ENCODE measurements at places on chromosomes 6 and 20.

DNA sequence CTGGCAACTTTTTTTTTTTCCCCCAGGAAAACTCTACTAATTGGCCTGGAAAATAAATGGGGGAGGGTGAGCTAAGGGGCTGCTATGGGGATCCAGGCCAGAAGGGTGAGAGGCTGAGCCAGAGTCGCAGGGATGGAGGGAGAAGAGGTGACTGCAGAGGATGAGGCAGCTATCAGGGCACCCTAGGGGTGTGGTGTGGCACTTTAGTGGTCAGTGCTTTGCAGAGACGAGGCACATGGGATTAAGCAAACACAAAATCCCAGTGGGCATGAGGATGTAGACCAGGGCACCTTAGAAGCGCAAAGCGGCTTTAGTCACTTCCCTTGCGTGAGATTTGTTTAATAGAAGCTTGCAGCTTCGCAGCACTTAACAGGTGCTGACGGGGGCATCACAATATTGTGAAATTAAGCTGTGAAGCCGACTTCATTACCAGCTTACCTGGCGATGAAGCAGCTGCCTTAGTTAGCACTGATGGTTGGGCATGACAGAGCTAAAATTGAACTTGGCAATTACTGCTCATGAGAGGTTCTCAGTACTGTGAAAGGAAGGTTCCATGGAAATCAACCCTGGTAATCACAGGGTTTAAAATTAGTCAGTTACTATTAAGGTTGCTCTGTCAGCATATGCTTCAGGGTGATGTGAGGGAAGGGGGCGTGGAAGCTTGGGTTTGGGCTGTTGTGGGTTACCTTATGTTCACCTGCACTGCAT is 26.0 kb downstream of the TOX2 start:
- no peak for DNase-seq

GRCh38 chr20:48691523-48691922 is 136.3 kb downstream of the PREX1 start:
- DNase-seq = no peak

DNA sequence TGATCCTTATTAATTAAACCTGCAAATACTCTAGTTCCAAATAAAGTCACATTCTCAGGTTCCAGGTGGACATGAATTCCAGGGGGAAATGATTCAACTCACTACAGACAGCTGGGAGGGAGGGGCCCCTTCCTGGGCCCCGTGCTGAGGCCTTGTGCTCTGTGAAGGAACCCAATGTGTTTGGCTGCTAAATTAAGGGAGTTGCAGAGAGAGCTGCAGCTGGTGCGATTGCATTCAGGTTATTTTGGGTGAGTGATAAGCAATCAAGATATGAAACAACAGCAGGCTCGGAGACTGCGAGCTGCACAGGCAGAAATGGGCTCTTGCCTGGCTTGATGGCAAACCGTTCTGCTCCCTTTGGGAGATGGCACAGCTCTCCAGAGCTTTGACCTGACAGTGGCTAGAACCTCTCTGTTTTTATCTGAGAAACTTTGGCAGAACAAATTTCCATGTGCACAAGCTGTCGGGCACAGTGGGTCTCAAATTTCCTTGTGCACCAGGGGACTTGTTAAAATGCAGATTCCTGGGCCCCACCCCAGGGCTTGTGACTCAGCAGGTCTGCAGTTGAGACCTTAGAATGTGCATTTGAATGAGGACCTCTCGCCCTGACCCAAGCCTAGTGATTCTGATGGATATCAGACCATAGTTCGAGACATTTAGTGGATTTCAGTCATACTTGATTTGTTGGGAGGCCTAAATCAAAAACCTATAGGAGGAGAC is 9.8 kb downstream of the MAPK13 start:
- DNase-seq = no peak

DNA sequence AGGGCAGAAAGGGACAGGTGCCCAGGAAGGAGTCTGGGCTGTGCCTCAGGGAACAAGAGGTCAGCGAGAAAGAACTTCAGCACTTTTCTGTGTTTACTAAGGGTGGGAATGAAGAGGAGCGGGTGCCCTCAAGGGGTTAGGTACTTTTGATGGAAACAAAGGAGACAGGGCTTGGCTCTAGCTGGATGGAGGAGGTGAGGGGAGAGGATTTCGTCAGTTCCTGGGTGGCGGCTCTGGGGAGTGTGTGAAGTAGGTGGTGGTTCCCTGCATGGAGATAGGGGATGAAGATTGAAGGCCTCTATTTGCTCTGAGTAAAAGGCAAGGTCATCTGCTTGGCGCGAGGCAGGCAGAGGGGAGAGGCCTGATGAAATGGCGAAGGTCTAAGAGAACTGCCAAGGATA is 40.0 kb upstream of the ANKRD60 start:
- DNase-seq = no peak

- DNase-seq = no peak
Observed at GRCh38 chr6:119313937-119314884, 35.4 kb downstream of the MAN1A1 start.

- no peak for DNase-seq
Observed at GRCh38 chr6:33903579-33903978, 99.8 kb upstream of the MLN start.

GRCh38 chr6:26351544-26351953 is 13.4 kb upstream of the BTN3A2 start:
- no peak for DNase-seq

- DNase-seq = no peak
Observed at GRCh38 chr20:25549172-25549773, 36.1 kb downstream of the NINL start.

DNA sequence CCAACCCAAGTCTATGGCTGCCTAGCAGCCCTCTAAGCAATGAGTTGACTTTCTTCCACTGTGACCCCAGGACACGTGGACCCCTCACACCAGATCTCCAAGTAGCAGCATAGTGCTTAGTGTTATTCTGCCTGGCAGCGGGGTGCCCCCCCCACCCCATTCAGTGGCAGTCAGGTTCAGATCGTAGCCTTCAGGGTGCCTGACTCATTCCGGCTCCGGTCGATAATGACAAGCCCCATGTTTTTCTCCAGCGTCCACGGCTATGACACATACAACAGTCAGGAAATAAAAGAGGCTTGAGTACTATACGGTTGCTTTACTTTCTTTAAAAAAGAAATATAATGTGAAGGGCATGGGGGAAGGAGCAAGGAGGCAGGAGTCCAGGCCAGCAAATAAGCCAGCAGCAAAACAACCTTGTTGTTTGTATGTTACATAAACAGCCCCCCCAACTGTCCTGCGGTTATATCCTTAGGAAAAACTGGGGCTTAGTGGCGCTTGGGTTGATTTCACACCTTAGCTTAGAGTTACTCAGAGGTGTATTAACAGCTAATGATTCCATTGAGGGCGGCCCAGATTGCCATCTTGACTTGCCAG is 23.1 kb downstream of the GNAS start:
- no peak for DNase-seq

- DNase-seq = no peak
Observed at GRCh38 chr6:79874531-79875134, 72.7 kb downstream of the ELOVL4 start.

DNA sequence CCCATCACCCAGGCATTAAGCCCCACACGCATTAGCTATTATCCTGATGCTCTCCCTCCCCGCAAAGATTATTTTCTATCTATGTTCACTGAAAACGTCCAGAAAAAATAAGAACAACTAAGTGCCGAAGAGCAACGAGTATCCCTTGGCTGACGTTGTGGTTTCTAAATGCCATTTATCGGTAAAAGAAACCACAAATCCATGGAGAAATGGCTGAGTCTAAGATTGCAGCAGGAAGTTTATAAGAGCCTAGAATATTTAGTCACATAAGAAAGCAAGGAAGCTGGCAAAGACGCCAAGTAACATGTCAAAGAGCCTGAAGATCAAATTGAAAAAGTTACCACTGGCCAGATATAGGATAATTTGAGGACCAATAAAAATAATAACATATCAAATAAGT is 18.1 kb upstream of the NOX3 start:
- no peak for DNase-seq

DNA sequence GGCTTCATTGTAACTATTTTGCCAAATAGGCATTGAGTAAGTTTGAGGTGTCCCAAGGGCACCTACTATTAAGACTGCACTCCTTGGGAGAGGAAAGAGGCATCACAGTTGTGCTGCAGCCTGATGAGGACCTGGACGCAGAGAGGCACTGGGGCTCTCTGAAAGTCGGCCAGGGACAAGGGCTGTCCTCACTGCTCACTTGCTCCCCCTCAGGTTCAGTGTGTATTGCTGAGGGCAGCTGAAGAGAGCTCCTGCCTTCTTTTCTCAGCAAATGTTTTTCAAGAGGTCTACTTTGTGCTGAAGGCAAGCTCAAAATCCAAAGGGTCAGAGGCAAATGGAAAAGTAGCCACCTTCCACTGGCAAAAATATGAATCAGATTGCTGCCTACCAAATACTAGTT is 331.8 kb downstream of the RIMS1 start:
- DNase-seq = no peak

- DNase-seq = no peak
Observed at GRCh38 chr20:17225851-17226409, 910 bp upstream of the PCSK2 start.

DNA sequence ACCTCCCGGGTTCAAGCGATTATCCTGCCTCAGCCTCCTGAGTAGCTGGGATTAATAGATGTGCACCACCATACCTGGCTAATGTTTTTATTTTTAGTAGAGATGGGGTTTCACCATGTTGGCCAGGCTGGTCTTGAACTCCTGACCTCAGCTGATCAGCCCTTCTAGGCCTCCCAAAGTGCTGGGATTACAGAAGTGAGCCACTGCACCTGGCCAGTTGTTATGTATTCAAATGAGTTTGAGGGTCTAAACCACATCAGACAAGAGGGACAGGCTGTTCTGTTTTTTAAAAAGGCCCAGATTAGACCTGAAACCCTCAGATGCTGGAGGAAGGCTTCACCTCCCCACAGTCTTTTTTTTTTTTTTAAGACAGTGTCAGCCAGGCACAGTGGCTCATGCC is 4.1 kb upstream of the SPAG4 start:
- DNase-seq = no peak

- DNase-seq = no peak
Observed at GRCh38 chr6:125718109-125718508, 31.3 kb upstream of the HEY2 start.

DNA sequence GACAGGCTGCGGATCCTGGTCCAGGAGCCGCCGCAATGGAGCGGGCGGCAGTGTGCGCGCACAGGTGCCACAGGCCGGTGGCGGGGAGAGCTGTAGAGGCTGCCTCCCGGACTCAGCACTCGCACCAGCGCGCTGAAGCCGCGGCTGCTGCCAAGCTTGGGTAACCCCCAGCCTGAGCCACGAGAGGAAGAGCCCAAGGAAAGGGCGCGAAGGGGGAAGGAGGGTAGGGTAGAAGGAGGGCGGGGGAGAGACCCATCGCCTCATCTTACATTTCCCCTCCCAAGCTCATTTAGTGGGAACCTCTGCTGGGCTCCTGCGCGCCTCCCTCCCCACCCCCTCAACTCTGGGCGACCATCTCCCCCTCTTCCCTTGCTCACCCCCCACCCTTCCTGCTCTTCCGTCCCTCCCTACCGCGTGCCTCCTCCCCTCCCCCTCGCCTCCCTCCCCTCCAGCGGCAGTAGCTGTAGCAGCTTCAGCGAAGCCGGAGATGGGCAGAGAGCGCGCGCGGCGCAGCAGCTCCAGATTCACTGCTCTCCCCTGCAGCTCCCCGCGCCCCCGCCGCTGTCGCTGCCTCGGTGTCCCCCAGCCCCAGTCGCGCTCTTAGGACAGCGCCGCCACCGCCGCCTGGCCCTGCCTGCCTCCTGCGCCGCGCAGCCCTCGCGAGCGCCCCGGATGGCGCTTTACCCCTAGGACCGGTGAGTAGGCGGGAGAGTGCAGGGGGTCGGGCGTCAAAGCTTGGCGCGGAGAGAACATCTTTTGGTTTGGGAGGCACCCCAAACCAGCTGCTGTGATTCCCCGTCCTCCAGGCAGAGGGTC is at the start of gene FUT9:
Gene FUT9, plus strand, starts transcription at position 457 of the 816 bp plus-strand sequence. CDS start 187,182 bp downstream, outside the sequence.
- DNase-seq = no peak

DNA sequence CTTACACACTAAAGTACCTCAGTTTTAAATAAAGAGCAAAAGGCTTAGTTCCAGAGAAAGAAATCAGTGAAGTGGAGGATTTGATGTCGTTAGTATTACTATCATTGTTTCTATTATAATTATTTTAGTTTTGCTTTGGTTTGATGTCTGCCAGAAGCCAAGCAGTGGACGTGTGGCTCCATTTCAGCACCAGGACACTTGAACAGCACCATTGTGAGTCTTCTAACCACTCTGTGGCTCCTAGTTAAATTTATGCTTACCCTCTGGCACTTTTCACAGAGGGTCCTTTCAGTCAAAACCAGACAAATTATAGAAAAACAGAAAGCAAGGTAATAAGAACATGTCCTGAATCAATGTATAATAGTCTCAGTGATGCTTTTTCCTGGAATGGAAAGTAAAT is 3.4 kb downstream of the COL9A1 start:
- DNase-seq = no peak

DNA sequence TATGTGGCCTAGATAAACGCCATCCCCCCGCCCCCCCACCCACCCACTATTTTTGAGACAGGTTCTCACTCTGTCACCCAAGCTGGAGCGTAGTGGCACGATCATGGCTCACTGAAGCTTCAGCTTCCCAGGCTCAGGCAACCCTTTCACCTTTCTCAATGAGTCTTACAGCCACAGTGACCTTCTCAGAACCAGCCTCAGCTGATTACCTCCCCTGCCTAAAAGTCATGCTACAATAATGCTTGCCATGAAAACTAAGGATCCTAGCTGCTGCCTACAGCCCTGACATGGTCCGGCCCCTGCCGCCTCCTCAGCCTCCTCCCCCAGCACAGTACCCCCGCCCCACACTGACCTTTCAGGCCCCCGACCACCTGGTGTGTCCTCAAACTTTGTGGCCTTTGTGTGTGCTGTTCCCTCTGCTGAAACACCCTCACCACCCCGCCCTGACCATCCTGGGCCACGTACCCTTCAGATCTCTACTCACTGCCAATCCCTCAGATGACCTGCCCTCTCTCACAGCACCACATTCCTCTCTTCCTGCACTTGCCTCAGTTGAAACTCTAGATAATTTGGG is 31.3 kb downstream of the PNPLA1 start:
- DNase-seq = no peak

- no peak for DNase-seq
Observed at GRCh38 chr6:38567436-38567835, 72.3 kb downstream of the BTBD9 start.

DNA sequence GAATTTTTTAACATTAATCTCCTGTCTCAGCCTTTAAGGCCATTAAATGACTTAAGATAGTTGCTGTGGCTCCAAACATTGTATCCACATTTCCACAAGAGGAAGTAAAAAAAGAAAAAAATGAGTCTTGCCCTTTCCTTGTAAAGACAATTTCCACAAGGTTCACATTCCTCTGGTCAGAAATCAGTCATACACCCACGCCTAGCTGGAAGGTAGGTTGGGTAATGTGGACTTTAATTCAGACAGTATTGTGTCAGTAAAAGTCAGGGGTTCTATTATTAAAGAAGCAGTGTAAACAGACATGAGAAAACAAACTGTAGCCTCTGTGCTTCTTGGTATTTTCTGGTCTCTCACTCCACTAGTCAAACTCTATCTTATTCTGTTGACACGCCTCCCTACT is 682.0 kb downstream of the GRIK2 start:
- DNase-seq = no peak

DNA sequence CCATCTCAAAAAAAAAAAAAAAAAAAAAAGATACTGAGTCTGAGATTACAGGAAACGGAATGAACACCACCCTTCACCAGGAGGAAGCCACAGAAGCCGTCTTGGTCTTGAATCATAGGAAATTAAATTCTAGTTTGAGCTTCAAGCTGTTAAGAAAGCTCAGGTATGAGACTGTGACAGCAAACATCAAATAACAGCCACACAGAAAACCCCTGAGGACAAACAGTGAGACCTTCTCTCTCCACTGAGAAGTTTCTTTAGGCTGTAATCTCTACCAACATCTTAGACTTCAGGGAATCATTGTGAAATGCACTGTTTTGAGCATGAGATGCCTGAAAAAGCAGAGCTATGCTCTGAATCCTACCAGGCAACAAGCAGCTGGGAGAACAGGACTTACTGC is 30.8 kb downstream of the PDE10A start:
- no peak for DNase-seq

All from activated gamma-delta T cell (primary cell).